Activated gamma-delta T cell (primary cell): ENCODE measurements at places on chromosomes 16 and 17.

GRCh38 chr16:84765616-84766580 is 53.9 kb upstream of the CRISPLD2 start:
- no peak for DNase-seq

DNA sequence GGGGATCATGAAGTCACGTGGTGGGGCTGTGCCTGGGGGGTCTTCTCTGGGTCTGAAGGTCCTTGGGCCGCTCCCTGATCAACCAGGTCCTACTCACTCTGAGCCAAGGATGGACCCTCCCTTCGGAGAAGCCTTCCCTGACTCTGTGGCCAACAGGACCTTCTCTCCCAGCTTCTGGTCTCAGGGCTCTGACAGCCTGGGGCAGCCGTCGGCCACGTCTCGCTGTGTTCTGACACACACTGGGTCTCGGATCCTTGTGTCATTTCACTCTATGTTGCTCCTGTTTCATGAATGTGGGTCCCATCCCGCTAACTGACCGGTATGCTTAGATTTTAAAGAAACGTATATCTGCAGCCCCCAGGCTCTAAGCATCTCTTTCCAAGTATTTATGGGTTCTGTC is 256.1 kb downstream of the ENGASE start:
- no peak for DNase-seq

GRCh38 chr16:4537376-4538343 is 913 bp downstream of the CDIP1 start:
- DNase-seq, result no peak

DNA sequence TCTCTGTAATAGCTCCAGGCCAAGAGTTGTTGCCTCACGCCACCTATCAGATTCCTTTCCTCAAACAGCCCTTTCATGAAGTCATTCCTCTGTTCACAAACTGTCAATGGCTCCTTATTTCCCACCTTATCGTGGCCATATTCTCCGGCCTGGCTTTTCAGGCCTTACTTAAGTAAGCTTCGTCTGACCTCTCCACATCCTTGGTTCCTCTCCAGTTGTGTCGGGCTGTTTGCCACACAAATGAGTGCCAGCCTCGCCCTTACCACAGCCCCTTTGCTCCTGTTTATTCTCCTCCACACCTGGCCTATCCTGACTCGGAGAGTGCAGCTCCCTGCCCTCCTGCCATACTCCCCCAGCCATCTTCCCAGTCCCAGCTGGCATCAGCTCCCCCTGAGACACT is 2.0 kb downstream of the TP53I13 start:
- no peak for DNase-seq

DNA sequence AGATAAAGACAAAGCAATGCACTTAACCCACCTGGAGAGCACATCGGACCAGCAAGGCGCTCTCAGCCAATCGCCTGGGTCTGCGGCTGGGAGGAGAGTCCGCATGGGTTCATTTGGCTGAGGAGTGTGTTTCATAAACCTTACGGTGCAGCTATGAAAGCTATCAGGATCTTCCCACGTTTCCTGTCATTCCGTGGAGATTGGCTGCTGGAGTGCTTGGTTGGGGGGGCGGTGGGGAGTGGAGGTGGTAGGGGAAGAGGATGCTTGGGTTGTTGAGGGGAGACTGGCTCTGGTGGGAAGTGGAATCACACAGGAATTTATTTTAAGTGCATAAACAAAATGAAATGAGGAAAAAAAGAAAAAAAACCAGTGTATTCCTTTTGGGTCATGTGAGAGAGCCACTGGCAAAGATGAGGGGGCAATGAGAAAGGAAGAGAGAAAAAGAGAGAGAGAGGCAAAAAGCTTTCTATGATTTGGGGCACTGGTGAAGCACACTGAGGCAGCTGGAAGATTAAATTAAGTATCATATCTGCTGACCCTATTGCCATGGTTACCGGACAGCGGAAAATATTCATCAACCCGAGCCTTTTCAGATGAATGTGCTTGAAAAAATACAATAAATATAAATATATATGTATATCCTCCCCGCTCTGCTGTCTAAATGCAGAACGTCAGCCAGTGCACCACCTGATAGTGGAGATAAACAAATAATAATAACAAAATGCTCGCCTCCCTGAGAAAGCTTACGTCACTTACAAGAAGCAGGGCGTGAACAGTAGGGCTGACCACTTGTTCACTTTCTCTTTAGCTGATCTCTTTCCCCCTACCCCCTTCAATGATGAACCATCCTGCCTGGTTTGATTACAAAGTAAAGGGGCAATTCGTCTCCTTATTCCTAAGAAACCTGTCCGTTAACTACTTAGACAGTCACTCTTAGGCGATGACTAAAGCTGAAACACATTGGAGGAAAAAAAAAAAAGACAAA is 457.0 kb upstream of the ZFHX3 start:
- no peak for DNase-seq

DNA sequence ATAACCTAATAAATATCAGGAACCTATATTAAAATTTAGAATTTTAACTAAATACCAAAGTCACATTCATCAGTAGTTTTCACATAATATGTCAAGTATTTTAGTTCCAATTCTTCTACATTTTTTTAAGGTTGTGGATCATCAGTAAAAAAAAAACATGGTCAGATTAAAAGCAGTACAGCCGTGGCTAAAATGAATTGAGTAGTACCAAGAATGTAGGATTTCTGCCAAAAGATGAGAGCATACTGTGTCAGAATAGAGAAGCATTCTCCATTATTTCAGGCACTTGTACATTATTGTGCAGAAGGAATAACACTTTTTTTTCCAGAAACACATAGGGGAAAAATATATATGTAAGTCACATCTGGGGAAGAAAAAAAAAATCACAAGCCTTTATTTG is 1176.1 kb downstream of the CDH11 start:
- no peak for DNase-seq

DNA sequence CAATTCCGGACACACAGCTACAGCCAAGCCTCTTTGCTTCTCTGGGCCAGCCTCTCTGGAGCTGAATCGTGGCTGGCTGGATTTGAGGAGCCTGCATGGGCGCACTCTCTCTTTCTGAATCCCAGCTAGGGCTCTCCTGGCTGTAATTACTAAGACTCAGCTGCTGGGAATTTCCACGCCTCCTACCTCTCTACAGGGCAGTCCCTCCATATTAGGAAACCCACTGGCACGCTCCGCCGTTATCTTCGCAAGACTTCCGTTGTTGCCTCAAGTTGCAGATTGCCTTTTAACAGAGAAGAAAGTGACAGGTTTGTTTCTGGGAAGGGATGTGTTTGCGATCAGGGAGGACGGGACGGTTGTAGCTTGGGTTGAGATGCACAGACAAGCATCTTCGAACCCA is 188.4 kb upstream of the NLRP1 start:
- DNase-seq, result no peak

DNA sequence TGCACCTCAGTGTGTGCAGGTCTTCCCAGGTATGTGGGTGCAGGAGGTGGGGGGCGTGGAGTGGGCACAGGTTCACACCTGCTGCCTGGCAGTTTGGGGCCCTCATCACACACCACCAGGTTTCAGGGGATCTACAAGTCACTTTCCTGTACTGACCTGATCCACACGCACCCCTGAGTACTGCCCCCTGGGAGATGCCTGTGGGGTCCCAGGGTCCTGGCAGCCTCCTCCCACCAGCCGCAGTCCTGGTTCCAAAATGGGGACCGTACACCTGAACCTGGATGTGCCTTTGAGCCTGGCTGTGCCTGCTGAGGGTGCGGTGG is 25.9 kb downstream of the RNF213 start:
- DNase-seq, result no peak

- no peak for DNase-seq
Measured at GRCh38 chr16:1727651-1728624, 21.9 kb downstream of the MAPK8IP3 start.

GRCh38 chr17:39236450-39236927 is 10.7 kb upstream of the STAC2 start:
- no peak for DNase-seq

- no peak for DNase-seq
Measured at GRCh38 chr17:29621751-29622194, 939 bp downstream of the CORO6 start.

DNA sequence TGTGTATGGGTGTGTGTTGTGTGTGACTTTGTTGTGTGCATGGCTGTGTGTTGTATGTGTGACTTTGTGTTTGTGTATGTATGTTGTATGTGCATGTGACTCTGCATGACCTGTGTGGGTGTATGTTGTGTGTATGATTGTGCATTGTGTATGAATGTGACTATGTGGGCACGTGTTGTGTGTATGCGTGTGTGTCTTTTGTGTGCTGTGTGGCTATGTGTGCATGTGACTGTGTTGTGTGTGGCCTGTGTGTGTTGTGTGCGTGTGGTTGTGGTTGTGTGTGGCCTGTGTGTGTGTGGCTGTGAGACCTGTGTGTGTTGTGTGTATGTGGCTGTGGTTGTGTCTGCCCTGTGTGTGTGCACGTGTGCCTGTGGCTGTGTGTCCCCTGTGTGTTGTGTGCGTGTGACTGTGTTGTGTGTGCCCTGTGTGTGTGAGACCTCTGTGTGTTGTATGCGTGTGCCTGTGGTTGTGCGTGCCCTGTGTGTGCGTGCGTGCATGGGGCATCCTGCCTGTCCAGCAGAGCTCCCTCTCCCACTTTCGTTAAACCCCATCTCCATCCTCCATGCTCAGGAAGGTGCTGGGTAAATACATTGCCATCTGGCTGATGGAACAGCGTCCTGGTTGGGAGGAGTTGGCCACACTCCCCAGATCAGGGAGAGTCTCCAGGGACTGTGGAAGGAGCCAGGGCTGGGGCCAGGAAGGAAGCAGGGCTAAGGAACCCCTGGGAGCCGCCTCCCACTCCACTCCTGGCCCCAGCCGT is 90.1 kb upstream of the GSE1 start:
- no peak for DNase-seq

DNA sequence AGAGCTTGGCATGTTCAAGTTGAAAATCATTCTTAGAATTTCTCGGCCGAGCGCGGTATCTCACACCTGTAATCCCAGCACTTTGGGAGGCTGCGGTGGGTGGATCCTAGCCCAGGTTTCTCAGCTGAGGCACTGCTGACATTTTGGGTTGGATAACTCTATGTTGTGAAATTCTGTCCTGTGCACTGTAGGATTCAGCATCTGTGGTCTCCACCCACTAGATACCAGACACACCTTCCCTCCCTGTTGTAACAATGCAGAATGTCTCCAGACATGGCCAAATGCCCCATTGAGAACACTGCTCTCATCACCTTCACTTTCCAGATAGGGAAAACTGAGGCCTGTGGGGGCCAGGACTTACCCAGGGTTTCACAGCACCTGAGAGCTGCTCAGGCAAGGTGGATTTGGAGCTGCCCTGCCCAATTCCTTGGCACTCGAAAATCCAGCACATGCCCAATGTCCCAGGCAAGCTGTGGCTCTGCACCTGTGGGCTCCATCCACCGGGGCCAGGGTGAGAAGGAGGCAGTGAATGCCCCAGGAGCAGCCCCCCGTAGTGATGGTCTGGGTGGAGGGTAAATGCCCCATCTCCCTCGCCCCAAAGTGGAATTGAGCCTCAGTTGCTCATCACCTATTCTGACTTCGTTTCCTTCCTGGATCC is 20.2 kb upstream of the TVP23A start:
- no peak for DNase-seq

- no peak for DNase-seq
Measured at GRCh38 chr16:25957707-25958106, 265.9 kb downstream of the HS3ST4 start.

GRCh38 chr16:89096768-89097391 is 3.2 kb downstream of the ACSF3 start:
- no peak for DNase-seq

GRCh38 chr16:85613604-85614337 is 649 bp downstream of the GSE1 start:
- no peak for DNase-seq

DNA sequence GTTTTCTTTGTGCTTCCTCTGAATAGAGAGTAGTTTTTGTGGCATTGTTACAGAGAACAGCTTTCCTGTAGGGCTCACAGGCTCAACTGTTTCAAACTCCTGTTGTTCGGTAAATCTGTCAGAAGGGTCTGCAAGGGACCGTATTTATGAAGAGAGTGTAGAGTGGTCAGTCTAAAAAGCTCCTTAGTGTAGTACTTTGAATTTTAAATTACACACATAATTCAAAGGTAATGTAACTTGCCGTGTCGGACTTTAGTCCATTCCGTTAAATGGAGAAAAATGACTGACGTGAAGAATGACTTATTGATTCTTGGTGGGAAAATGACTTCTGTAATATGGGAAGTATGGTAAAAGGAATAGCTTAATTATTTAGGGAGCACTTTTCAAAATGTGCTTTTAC is 190.9 kb downstream of the WWOX start:
- no peak for DNase-seq

DNA sequence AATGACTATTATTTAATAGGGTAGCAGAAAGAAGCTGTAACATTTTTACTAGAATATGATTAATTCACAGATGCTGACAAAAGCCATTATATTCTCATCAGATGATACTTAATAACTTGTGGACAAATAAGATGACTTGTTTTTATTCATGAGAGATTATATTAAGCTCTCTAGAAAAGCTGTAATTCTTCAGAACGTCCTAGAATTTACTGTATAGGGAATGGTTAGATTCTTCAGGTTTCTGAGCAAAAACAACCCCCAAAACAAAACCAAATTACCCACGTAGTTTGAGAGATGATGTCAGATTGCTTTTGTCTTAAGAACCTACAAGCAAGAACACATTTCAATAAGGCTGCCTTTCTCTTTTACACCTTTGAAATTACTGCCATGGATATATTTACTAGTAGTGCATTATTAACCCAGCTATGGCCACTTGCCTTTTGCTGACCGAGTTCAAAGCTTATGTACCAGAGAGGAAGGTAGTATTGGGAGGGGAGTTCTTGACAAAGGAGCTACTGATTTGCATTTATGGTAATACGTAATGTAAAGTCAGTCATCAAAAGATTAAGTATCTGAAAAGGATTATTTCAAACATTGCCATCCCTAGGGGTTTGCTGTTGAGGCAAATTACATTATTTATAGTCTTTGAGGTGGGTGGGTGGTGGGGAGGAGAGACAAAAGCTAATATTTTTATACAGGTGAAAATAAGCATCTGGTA is 51.7 kb downstream of the NLK start:
- no peak for DNase-seq

- DNase-seq, result no peak
Measured at GRCh38 chr17:54971901-54972300, 3.3 kb downstream of the STXBP4 start.

- DNase-seq, result no peak
Measured at GRCh38 chr17:38456031-38456815, 28.0 kb downstream of the ARHGAP23 start.

GRCh38 chr16:53852678-53853077 is 148.7 kb downstream of the FTO start:
- DNase-seq, result no peak

GRCh38 chr16:81279392-81279791 is 35.4 kb upstream of the GAN start:
- DNase-seq, result no peak

- no peak for DNase-seq
Measured at GRCh38 chr16:80063713-80064069, 463.2 kb upstream of the MAF start.

- DNase-seq, result no peak
Measured at GRCh38 chr16:46850619-46851555, 19.9 kb upstream of the C16orf87 start.

DNA sequence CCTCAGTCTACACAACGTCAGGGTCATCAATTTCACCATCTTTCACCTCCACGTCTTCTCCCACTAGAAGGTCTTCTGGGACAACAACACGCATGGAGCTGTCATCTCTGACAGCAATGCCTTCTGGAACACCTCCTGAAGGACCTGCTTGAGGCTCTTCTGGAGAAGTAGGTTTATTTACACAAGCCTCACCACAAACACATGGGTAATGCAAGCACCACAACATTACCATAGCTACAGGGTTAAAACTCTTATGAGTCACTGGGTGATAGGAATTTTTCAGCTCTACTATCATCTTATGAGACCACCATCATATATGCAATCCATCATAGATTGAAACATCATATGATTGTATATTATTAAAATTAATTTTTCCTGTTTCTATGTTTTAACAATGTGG is 215.4 kb downstream of the CHD9NB start:
- no peak for DNase-seq
